ENCODE measurements at places on chromosomes 16 and 17. TPM values are rescaled to one million over a fixed set of nuclear protein-coding genes. Genes with fewer than 3 reads are reported as not detected.

NPB gene
- total RNA-seq = 0.66 TPM

CAPNS2 gene
- 0.88 TPM for total RNA-seq

BOLA2B gene
- total RNA-seq = 157 TPM

TMIGD1 gene
- total RNA-seq = not detected

TMEM238L gene
- total RNA-seq = not detected

OR1F1 gene
- total RNA-seq = not detected

DYNLL2 gene
- total RNA-seq = 11.9 TPM

CEP295NL gene
- total RNA-seq = 3.0 TPM

CIITA gene
- total RNA-seq = not detected

PSMB3 gene
- 303 TPM for total RNA-seq

TLCD3B gene
- 0.43 TPM for total RNA-seq

SEZ6L2 gene
- 17.7 TPM for total RNA-seq

ACTG1 gene
- 20,372 TPM for total RNA-seq

CPHXL2 gene
- not detected for total RNA-seq

OTOP3 gene
- not detected for total RNA-seq

CCDC144A gene
- 18.2 TPM for total RNA-seq

KRT20 gene
- total RNA-seq = not detected
